ENCODE measurements at places on chromosomes 5 and 9. TPM values are rescaled to one million over a fixed set of nuclear protein-coding genes. Genes with fewer than 3 reads are reported as not detected.

Gene NTRK2
- not detected for polyA plus RNA-seq

Gene SPATA31C1
- polyA plus RNA-seq: not detected

Gene CDO1
- not detected for polyA plus RNA-seq

Gene MAST4
- 2.8 TPM for polyA plus RNA-seq

Gene PDE6A
- polyA plus RNA-seq: not detected

Gene KLF4
- polyA plus RNA-seq: 0.41 TPM

Gene SLC45A2
- polyA plus RNA-seq: not detected

DNA sequence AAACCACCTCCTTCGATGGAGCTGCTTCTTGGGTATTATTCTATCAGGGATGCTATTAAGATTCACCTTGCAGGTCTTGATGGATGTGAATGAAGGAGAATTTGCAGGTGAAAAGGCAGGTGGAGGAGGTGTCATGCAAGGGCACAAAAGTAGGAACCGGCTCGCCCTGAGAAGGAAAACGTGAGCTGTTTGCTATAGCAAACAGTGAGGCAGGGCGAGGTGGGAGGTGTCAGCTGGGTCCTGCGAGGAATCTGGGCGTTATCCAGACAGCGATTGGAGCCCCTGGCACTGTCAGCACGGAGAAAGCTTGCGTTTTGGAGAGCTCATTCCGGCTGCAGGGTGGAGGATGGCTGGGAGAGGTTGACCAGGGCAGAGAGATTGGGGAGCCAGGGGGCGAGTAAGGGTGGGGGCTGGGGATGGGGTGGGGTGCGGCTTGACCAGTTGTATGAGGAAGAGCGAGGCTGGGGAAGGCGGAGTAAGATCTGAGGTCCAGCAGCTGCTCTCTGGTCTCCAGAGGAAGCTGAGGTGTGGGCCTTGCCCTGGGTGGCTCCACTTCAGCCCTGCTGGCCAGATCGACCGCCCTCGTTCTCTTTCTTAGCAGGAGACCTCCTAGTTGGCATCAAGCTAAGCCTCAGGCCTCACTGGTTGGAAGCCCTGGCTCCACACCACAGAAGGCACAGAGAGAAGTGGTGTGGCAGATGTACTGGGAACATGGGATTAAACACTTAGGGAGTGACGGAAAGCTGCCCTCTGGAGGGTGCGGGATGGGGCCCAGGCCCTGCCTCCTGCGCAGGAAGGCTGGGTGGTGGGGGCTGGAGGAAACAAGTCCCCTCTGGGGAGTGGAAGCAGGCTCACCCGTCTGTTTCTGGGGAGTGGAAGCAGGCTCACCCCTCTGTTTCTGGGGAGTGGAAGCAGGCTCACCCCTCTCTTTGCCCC is 54.7 kb upstream of the NEURL1B start:
- H3K27me3 ChIP-seq: peaks cover 7% of the 10 kb centered on the region
- no peak for DNase-seq
- no peaks in the 10 kb centered on the region for H3K4me1 ChIP-seq
- H3K4me3 ChIP-seq: no peak overlapping the region
- H3K36me3 ChIP-seq: no peaks in the 10 kb centered on the region

DNA sequence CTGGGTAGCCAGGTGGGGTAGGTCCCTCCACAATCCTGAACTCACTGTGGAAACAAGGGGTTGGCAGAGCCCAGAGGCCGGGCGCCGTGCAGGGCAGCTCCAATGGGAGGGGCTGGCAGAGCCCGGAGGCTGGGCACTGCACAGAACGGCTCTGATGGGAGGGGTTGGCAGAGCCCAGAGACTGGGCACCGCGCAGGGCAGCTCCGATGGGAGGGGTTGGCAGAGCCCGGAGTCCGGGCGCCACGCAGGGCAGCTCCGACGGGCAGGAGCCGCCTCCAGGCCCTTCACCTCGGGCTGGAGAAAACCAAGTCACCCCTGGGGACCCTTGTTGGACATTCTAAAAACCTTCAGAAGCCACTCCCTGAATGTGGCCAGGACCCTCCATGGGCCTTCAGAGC is 9.3 kb downstream of the NACC2 start:
- H3K4me3 ChIP-seq: no peak overlapping the region
- DNase-seq: no peak
- H3K4me1 ChIP-seq: peaks cover 34% of the 10 kb centered on the region

- peaks cover 5% of the 10 kb centered on the region for H3K27me3 ChIP-seq
- peaks cover 19% of the 10 kb centered on the region for H3K4me1 ChIP-seq
- no peak for DNase-seq
- no peak overlapping the region for H3K27ac ChIP-seq
Measured at GRCh38 chr9:113770396-113770795, 105.7 kb upstream of the ZNF618 start.

DNA sequence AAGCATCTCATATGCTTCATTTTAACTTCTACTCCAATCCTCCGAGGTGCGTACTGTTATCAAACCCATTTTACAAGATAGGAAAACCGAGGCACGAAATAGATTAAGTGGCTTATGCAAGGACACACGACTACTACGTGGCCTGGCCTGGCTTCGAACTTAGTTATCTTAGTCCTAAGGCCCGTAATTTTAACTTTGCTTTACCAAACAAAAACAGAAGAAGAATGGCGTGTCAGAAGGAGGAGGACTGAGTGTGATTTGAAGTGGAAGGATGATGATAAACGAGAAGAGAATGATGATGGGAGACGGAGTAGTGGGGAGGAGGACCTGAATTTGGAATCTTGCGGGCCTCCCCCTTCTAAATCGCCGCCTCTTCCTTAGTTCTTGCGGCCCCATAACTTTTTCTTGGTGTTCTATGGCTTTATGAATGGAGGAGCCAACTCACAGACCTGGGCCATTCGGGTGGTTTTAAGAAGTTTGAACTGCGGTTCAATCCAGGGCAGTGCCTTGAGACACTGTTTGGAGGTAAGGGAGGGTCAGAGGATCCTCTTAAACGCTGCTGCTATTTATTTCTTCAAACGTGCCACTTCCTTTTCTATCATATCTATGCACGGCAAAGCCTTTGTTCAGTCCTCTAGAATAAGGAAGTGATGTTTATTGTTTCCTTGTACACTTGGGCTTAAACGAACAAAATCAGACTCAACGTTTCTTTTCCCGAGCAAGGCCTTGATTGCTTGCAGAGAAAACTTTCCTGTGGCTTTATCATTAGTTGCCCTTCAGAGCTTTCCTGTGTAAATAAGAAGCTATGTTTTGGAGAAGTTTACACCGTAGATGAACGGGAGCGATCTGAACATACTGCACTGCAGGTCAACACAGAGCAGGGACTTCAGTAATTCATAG is 795 bp downstream of the CNOT8 start:
- H3K27me3 ChIP-seq: peaks cover 16% of the 10 kb centered on the region
- H3K4me3 ChIP-seq: peak overlapping the region; percentile 96
- H3K36me3 ChIP-seq: no peaks in the 10 kb centered on the region
- peak; percentile 22 for DNase-seq

GRCh38 chr9:123460091-123460490 is 104.1 kb downstream of the CRB2 start:
- H3K36me3 ChIP-seq: peaks cover 13% of the 10 kb centered on the region
- DNase-seq: no peak
- no peaks in the 10 kb centered on the region for H3K4me1 ChIP-seq

- H3K27ac ChIP-seq: no peak overlapping the region
- no peak overlapping the region for H3K4me3 ChIP-seq
Measured at GRCh38 chr9:130731355-130731754, 37.8 kb downstream of the EXOSC2 start.

DNA sequence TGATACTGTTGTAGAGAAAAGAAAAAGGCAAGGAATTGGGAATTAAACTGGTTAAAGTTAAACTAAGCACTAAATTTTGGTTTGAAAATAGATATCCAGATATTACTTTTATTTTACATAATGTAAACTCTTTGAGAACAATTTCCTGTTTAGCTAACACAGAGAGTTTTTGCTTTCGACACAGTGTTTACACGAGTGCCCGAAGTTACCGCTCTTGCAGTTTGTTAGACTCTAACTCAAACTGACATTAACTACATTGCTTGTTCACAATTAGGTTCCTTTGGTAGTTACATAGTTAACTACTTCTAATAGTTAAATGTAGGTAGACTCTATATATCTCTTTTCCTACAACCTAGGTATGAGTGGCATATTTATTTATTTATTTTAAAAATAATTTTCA is 117.1 kb upstream of the CHD1 start:
- peaks cover 3% of the 10 kb centered on the region for H3K4me1 ChIP-seq
- no peak overlapping the region for H3K27ac ChIP-seq
- H3K4me3 ChIP-seq: peak overlapping the region; percentile 51
- peaks cover 4% of the 10 kb centered on the region for H3K27me3 ChIP-seq
- no peak for DNase-seq

- peaks cover 2% of the 10 kb centered on the region for H3K27me3 ChIP-seq
- peaks cover 8% of the 10 kb centered on the region for H3K36me3 ChIP-seq
- no peak overlapping the region for H3K27ac ChIP-seq
- H3K4me1 ChIP-seq: no peaks in the 10 kb centered on the region
- DNase-seq: no peak
Measured at GRCh38 chr5:132353486-132353995, 16.0 kb upstream of the SLC22A5 start.

DNA sequence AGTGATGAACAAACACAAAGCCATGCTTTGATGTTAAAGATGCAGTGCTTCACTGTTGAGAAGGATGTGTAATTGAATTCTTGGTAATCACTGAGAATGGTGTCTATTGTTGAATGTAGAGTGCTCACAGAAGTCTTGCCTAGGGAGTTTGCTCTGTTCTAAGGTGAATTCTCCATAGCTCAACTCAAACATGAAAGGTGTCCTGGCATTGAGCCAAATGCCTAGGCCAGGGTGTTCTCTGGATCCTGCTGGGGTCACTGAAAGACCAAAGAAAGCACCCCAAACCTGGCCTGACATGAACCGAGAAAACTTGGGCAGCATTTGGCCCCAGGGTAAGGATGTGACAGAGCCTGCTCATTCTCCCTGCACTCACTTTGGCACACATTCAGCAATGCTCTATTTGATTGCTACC is 217.3 kb downstream of the ARL15 start:
- no peak overlapping the region for H3K27ac ChIP-seq
- H3K36me3 ChIP-seq: no peaks in the 10 kb centered on the region
- no peak overlapping the region for H3K4me3 ChIP-seq
- H3K27me3 ChIP-seq: no peaks in the 10 kb centered on the region
- H3K4me1 ChIP-seq: peaks cover 4% of the 10 kb centered on the region
- no peak for DNase-seq

GRCh38 chr5:142334538-142334937 is 9.7 kb upstream of the SPRY4 start:
- H3K27ac ChIP-seq: no peak overlapping the region
- peaks cover 2% of the 10 kb centered on the region for H3K27me3 ChIP-seq
- no peak for DNase-seq

- no peak for DNase-seq
- peaks cover 3% of the 10 kb centered on the region for H3K4me1 ChIP-seq
Measured at GRCh38 chr5:151665613-151666012, 21.1 kb downstream of the SPARC start.
